Naive thymus-derived CD8-positive, alpha-beta T cell (primary cell): ENCODE measurements at places on chromosomes 1 and 21. TPM values are rescaled to one million over a fixed set of nuclear protein-coding genes. Genes with fewer than 3 reads are reported as not detected.

DNA sequence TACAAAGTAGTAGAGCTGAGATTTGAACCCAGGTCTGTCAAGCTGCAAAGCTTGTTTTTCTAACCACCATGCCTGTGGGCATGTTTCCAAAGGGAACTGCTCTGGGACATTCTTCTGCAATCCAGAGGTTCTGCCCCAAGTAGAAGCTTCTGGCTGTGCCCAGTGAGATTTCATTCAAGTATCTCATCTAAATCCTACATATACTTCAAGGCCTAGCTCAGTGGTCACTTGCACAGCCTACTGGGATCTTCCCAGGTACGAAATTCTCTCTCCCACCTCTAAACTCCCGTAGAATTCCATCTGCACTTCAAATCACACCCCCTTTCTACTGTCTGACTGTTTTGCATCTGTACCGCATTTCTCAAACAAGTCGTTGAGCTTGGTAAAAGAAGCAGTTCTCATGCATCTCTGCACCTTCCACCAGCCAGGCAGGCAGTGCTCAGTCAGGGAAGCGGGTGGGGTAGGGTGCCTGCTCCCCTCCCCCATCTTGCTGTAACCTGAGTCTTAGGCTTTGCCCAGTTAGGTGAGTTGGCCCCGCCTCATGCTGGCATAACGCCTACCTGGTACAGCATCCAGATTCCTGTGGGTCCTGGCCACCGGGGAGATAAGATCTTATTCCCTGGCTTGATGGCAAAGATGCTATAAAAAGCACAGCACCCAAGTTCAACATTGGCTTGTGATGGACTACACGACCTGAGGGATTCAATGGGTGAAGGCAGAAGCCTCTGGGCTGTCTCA, 13.5 kb downstream of the SLC9A1 start:
- no peak for DNase-seq

GRCh38 chr1:31609514-31610118, 7.9 kb upstream of the HCRTR1 start:
- no peak for DNase-seq

DNA sequence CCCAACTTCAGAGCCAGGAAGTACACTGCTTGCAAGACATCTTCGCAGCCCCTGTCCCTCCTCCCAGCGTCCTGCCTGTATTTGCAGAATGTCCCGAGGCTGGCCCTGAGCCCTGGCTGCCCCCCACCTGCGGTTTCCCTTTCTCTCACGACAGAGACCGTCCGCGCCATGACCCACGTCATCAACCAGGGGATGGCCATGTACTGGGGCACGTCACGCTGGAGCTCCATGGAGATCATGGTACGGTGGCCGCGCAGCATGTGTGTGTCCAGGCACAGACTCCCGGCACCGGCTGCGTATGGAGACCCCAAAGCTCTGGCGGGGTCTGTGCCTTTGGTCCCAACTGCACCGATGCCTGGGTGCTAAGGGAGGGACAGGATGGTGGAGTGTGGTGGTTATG, 48.6 kb downstream of the KCNAB2 start:
- no peak for DNase-seq

- DNase-seq: no peak
Observed at GRCh38 chr1:195568389-195568788, 1039.9 kb downstream of the KCNT2 start.

GRCh38 chr1:108059945-108060344, 95.0 kb upstream of the VAV3 start:
- no peak for DNase-seq

DNA sequence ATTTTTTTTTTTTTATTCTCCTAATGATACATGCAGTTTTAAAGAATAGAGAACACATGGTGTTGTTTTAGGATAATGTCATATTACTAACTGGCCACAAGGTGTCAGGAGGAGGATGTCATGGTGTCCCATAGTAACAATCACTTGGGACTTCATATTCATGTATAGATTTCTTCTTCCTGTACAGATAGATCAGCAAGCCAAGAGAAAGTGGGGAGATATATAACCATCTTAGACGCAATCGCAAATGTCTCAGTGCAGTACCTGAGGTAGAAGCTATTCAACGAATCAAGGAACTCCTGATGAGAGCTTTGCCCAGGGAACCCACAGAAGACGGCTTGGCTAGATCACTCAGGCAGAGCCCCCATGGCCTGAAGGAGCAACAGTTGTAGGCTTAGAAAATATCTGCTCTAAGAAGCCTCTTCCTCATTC, 12.3 kb downstream of the OR2T11 start:
- DNase-seq: peak; percentile 4

GRCh38 chr1:182210417-182210816, 148.9 kb upstream of the ZNF648 start:
- DNase-seq: no peak

The GREM2 gene
- polyA plus RNA-seq: 0.08 TPM

The CLCC1 gene
- 12.7 TPM for polyA plus RNA-seq

The BRINP3 gene
- polyA plus RNA-seq: not detected

The CATSPER4 gene
- polyA plus RNA-seq: not detected

The ARHGAP30 gene
- 207 TPM for polyA plus RNA-seq

The HCRTR1 gene
- polyA plus RNA-seq: not detected

The LRRC53 gene
- polyA plus RNA-seq: not detected
